ENCODE measurements at places on chromosomes 3 and 15.

DNA sequence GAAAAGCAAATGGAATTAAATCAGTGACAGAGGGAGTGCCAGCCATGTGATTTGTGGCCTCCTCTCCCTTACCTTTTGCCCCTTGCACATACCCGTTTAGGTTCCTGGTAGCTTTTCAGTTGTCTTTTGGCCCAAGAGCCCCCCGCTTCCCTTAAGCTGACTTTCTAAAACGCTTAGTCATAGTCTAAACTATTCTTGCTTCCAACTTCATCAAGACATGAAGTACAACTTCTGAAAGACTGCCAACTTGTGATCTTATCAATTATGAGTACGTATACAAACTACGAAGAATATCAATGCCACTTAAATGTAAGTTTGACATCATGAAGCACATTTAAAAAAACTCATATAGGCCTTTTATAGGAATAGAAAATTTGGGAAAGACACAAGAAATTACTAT lies 61.9 kb downstream of the EIF3J start:
- DNase-seq: no peak

- DNase-seq: no peak
These were observed 8.0 kb downstream of the BCL2L10 start for GRCh38 chr15:52104532-52105004.

GRCh38 chr3:48507256-48508061 lies 3.5 kb upstream of the SHISA5 start:
- peak; percentile 21 for DNase-seq

DNA sequence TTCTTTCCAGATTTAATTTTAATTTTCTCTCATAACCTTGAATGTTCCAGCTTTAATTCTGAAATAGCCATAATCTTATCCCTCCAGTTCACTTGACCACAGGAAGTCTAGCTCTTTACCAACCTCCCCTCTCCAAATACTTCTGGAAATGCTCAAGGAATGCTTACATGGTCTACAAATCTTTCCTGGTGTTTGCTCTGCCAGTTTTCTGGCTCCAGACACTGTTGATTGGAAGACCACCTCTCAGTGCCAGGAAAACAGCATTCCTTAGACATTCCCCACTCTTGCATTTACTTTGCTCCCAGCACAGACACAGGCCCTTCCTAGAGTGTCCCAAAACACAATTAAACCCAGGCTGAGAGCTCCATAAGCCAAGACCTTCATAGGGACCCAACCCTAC lies 98.6 kb downstream of the MESD start:
- DNase-seq: no peak

GRCh38 chr15:56831467-56832005 lies 86.9 kb upstream of the TCF12 start:
- DNase-seq: no peak

GRCh38 chr3:15223685-15224572 lies 17.9 kb downstream of the CAPN7 start:
- no peak for DNase-seq

- DNase-seq: no peak
These were observed 180.0 kb downstream of the CBLB start for GRCh38 chr3:105688821-105689220.

DNA sequence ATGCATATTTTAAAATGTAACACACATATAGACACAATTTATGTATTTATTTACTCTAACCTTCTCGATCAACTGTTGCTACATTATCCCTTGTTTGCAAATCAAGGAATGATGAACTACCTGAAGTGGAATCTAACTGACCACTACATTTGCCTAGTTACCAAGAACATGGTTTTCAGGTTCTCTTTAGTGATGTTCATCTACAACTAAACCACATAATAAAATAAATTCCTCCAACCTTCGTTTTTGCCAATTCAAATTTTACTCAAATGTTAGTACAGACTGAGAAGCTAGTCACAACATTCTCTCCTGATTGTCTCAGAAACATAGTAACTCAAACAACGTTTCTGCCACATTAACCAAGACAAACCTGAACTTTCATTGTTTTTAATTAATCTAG lies 521.9 kb downstream of the FOXP1 start:
- no peak for DNase-seq

DNA sequence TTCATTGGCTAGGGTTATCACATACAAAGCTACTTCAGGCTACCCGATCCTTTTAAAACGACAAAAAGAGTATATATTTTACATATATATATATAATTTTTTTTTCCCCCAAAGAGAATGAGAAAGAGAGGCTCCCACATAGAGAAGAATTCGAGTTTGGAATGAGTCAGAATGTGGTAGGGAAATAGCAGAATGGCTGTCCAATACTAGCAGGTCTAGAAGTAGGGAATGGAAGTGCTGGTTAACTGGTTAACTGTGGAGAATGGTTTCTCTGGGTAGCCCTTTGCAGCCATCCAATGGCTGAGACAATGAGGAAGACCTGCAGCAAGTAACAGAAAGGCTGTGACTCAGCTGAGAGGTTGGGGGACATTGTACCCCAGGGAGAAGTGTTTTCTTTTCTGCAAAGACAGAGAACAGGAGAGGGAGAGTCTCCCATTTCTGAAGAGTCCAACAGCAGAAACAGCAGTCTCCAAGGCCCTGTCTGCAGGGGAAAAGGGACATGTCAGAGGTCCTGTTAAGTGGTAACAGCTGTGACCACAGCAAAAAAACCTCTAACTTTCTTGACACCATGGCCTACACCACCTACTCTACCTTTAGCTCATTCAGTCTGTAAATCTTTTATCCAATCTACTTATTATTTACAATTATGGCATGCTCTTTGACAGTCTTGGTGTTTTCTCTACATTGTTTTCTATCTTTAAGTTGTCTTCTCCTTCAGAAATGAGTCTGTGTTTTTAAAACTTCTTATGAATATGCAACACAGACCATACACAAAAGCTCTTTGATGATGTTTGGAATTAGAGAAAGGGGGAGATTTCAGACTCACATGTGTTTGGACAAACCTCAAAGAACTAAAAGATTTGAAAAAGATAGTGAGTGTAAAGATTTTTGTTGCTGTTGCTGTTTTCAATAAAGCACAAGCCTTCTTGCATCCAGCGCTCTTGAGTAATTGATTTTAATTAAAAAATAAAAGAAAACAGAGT lies 116.1 kb upstream of the SLC7A14 start:
- DNase-seq: no peak

- DNase-seq: no peak
These were observed 30.5 kb downstream of the PLXND1 start for GRCh38 chr3:129575997-129576384.

DNA sequence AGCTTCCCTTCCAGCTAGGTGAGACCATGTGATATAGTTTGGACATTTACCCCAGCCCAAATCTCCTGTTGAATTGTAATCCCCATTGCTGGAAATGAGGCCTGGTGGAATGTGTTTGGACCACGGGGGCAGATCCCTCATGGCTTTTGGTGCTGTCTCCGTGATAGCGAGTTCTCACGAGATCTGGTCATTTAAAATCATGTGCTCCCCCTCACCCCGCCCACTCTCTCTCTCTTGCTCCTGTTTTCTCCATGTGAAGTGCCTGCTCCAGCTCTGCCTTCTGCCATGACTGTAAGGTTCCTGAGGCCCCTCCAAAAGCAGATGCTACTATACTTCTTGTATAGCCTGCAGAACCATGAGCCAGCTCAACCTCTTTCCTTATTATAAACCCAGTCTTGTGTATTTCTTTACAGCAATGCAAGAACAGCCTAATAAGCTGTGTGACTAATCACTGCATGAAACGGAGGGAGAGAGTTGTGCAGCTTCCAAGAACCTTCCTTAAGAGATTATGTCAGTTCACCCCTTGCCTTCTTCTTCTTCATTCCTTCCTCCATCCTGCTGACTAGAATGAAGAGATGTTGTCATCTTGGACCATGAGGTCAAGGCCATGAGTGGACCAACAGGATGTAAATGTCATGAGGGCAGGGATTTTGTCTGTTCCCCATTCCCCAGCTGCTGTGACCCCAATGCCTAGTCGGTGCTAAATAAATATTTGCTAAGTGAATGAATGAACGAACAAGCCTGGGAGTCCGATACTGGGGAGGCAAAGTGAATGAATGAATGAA lies 91.0 kb downstream of the CPN2 start:
- DNase-seq: no peak

- no peak for DNase-seq
These were observed 3.4 kb upstream of the MUC20 start for GRCh38 chr3:195717416-195717815.

- DNase-seq: no peak
These were observed 2.6 kb downstream of the LIMD1 start for GRCh38 chr3:45597171-45597570.

DNA sequence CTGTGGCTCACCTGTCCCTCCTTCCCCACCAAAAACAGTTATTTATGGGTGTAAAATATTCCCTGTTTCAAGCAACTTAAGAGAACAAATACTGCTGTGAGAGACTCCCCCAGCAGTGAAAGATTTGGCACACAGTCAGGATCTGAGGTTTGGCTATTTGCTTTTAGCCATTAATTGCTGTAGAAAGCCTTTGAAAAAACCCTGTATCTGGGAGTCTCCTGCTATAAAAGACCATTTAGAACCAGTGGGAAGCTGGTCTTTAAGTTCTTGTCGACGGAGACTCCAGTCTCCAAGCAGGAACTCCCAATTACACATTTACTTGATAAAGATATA lies 55.1 kb upstream of the PCSK6 start:
- no peak for DNase-seq

DNA sequence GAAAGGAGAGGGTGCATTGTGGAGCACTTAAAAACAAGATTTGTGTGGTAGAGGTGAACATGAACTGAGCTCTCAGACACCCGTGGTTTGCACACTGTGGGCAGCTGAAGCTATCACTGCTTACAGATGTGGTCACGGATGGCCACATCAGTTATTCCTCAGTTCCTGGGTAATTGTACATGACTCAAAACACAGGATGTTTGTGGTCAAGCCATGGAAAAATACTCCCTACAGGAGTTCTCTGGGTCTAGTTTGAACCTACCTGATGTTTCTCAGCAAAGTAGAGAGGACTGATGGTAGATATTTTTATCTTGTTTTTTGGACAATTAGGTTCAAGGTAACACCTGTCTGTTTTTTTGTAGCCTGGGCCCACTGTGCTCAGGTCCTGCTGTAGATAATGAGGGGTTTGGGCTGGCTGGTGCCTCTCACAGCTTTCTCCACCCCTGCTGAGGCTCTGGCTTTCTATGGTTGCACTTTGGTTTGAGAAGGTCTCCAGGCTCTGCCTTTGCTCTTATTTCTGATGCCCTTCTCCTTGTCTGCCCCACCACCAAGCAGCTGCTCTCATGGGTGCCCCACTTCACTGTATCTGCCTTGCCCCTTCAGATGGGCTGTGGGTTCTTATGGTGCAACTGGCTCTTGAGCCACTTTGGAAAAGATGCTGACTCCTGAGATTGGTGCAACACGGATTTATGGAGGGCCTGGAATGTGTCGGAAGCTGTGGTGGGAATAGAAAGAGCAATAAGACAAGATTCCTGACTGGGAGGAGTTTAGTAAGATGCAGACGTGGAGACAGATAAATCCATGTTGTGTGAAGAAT lies 40.1 kb downstream of the CDCP1 start:
- no peak for DNase-seq

DNA sequence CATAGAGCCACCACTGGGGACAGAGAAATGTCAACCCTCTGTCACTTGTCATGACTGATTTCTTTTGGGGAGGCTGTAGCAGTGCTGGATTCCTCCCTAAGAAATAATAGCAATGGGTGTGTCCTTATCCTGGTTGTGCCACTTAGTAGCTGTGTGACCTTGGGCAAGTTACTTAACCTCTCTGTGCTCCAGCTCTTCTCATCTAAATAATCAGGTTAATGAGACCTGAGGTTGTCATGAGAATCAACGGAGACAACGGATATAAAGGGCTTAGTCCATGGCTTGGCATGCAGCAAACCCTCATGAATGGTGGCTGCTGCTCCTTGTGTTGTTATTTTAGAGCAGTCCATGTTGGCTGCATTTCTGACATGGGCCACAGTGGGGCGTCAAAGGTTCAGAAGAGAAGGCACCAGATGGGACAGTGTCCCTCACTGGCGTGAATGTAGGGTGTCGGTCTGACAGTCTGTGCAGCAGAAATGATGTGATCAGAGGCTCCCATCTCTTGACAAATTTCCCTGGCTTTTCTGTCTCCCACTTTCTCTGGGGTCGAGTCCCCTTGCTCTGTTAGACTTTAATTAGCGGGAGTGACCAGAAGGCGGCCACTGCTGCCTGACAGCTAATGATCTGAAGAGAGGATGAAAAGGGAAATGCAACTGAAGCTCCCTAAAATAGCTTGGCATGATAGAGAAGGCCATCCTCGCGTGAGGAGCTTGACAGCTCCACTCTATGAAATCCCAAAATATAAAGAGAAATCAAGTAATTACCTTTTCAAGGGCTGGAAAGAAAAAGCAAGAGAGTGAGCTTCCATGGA lies 209.4 kb downstream of the CADPS start:
- DNase-seq: peak; percentile 43

DNA sequence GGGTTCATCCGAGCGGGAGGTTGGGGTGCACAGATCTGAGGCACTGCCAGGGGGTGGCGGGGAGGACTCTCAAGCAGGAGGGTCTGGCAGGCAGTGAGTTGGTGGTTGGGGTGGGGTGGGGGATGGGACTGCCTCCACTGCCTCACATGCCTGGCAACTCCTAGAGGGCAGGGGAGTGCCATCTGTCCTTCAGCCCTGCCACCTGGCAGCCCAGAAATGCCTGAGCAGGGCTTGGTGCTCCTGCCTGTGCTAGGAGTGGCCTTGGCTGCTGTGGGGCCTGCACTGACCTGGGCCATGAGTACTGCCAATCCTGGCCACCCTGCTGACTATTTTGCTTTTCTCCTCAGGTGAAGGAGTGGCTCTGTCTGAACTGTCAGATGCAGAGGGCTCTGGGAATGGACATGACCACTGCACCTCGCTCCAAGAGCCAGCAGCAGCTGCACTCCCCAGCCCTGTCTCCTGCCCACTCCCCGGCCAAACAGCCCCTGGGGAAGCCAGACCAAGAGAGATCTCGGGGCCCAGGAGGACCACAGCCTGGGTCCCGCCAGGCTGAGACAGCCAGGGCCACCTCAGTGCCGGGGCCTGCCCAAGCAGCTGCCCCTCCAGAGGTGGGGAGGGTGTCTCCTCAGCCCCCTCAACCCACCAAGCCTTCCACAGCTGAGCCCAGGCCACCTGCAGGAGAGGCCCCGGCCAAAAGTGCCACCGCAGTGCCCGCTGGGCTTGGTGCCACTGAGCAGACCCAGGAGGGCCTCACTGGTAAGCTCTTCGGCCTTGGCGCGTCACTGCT lies 32.0 kb upstream of the APEH start:
- DNase-seq: no peak

GRCh38 chr3:76436894-76437293 lies 603.0 kb upstream of the ROBO2 start:
- no peak for DNase-seq

DNA sequence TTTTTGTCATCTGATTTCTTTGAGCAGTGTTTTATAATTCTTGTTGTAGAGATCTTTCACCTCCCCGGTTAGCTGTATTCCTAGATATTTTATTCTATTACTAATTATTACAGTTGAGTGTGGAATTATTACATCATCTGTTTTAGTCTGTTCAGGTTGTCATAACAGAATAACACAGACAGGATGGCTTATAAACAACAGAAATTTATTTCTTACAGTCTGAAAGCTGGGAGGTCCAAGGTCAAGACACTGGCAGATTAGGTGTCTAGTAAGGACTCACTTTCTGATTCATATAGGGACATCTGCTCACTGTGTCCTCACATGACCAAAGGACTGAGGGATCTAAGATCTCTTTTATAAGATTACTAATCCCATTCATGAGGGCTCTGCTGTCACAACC lies 121.3 kb upstream of the THBS1 start:
- DNase-seq: no peak
